Activated CD4-positive, alpha-beta T cell treated with anti-CD3 and anti-CD28 coated beads for 4 hours (primary cell): ENCODE measurements at places on chromosomes 13 and 19.

DNA sequence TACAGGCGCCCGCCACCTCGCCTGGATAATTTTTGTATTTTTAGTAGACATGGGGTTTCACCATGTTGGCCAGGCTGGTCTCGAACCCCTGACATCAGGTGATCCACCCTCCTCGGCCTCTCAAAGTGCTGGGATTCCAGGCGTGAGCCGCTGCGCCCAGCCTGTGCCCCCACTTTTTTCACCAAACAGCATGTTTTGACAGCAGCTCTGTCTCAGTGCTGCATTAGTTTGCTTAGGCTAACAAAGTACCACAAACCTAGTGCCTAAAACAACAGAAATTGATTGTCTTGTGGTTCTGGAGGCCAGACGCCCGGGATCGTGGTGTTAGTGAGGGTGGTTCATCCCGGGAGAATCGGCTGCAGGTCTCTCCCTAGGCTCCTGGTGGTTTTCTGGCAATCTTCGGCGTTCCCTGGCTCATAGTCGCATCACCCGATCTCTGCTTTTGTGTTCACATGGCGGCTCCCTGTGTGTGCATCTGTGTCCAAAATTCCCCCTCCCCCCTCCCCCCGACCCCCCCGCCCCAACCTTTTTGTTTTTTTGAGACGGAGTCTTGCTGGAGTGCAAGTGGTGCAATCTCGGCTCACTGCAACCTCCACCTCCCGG is 30.0 kb downstream of the MYH14 start:
- no peak for DNase-seq

- no peak for DNase-seq
These were observed 4.7 kb upstream of the RGL3 start for GRCh38 chr19:11423791-11424181.

GRCh38 chr19:30630289-30631032 is 258.3 kb downstream of the ZNF536 start:
- DNase-seq = no peak

DNA sequence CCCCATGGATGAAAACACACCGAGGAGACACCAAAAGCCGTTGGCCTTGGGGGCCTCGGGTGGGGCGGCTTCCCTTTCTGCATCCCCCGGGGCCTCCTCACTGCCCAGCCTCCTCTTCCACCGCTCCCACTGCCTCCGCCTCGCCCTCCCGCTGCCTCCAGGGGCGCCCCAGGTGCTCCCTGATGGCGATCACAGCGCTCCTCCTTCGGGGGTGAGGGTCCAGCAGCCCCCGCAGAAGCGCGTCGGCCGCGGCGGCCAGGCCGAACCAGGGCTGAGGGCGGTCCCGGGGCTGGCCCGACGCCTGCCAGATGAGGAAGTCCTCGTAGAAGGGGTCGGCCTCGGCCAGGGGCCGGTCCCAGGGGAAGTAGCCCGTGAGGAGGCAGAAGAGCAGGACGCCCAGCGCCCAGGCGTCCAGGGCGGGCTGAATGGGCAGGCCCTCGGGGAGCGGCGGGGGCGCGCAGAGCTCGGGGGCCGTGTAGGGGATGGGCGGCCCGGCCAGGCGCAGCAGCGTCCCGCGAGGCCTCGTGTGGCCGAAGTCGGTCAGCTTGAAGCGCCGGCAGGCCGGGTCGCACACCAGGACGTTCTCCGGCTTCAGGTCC is 7.2 kb downstream of the SBK2 start:
- DNase-seq = no peak

GRCh38 chr13:98647121-98647520 is 70.2 kb upstream of the STK24 start:
- DNase-seq = no peak

DNA sequence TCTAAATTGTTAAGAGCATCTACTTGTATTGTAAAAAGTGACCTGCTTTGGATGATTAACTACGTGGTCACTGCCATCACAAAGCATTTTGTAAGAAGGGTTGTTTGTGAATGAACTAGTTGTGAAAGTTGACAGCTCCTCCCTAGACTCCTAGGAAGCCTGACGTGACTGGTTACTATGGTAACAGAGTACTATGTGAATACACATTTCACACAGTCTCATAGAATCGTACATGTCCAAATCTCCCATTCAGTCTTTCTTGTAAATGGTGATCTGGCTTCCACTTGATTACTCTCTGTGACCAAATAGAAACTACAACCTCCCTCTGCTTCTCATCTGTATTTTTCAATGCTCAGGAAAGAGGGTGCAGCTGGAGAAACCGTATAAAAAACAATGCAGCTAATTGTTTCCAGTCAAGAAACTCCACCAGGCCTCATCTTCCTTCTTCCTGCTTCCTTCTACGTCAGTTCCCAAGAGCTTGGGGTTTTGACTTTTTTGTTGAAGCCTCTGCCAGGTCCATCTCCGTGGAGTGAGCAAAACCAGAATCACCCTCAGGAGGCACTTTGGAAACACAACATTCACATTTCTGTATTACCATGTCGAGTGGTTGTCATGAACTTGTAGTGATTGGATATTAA is 83.4 kb downstream of the GPC6 start:
- DNase-seq = no peak

GRCh38 chr19:608155-609003 is 18.7 kb downstream of the HCN2 start:
- DNase-seq = no peak
